ENCODE measurements at places on chromosomes 1 and 21.

- no peak for DNase-seq
Observed at GRCh38 chr1:172895050-172895460, 155.7 kb downstream of the TNFSF18 start.

GRCh38 chr21:43015906-43016540 is 41.7 kb downstream of the PKNOX1 start:
- DNase-seq: no peak

GRCh38 chr1:221873673-221874072 is 131.8 kb upstream of the DUSP10 start:
- DNase-seq: no peak

- DNase-seq: no peak
Observed at GRCh38 chr1:85465786-85466134, 801 bp upstream of the DDAH1 start.

- DNase-seq: no peak
Observed at GRCh38 chr1:53070621-53071020, 8.6 kb downstream of the PODN start.

GRCh38 chr1:202014915-202015661 is 4.7 kb downstream of the ELF3 start:
- DNase-seq: no peak

- DNase-seq: no peak
Observed at GRCh38 chr21:27275294-27275927, 308.5 kb upstream of the ADAMTS5 start.

DNA sequence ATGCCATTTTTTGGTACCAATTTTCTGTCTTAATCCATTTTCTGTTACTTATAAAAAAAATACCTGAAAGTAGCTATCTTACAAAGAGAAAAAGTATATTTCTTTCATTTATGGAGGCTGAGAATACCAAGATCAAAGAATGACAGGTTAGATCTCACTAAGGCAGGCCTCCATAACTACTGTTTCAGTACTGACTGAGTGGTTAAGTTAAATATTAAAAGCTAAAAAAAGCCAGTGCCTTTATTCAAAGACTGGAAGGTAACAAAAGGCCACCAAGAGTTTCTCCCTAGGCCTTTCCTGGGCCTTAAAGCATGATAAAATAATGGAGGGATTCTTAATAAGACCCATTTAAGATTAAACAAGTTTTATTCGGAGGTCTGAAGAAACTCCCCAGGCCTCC is 687.7 kb upstream of the ADGRL4 start:
- no peak for DNase-seq

GRCh38 chr1:89311757-89312156 is 39.1 kb upstream of the GBP5 start:
- no peak for DNase-seq

DNA sequence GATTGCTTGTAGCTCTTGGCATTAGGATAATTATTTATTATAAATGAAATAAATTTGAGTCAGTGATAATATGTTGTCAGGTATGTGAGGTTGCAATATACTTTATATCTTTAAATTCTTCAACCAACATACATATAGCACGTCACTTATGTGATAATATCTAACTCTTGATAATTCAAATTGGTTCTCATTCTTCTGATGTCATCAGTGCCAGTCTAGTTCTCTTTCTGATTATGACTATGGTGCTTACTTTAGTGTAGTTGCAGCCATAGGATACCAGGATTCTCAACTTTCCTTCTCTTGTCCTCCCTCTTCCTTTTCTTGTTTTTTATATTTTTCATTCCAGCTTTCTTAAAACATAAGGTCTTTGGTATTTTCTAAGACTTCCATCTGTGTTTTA is 34.8 kb upstream of the ATP6V1G3 start:
- no peak for DNase-seq

GRCh38 chr1:93631626-93632365 is 49.8 kb downstream of the BCAR3 start:
- no peak for DNase-seq

- no peak for DNase-seq
Observed at GRCh38 chr21:37509802-37510393, 143.3 kb downstream of the DYRK1A start.
